ENCODE measurements at places on chromosomes 4 and X.

DNA sequence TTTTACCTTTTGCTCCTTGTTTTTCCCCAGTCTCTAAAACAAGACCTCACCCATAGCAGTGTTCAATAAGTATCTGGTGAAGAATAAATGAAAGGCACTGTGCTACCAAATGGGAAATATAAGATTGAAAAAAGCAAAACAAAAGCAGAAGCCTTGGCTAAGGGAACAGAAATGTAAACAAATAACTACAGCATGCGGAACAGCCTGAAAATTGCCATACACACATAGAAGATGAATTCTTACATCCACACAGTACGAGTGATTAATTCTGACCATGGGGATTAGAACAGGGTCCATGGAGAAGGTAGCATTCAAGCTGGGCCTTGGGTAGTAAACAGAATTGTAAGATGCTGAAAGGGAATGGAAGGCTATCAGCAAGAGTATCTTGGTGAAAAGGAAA, 40.5 kb downstream of the TMEM150C start:
- no peak for DNase-seq

- peak; percentile 80 for DNase-seq
These were observed 82.4 kb upstream of the HPRT1 start for GRCh38 chrX:134377537-134377936.

- no peak for DNase-seq
These were observed 49.6 kb downstream of the SLC2A9 start for GRCh38 chr4:9971711-9972110.

DNA sequence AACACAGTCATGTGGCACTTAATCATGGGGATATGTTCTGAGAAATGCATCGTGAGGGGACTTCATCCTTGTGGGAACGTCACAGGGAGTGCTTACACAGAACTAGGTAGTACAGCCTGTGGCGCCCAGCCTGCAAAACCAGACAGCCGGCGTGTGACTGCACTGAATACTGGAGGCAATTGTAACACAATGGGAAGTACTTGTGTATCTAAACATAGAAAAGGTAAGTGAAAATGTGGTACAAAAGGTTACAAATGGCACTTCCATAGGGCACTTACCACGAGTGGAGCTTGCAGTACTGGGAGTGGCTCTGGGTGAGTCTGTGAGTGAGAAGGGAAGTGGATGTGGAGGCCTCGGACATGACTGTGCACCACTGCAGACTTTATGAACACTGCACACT, 5.2 kb downstream of the TLR3 start:
- no peak for DNase-seq

DNA sequence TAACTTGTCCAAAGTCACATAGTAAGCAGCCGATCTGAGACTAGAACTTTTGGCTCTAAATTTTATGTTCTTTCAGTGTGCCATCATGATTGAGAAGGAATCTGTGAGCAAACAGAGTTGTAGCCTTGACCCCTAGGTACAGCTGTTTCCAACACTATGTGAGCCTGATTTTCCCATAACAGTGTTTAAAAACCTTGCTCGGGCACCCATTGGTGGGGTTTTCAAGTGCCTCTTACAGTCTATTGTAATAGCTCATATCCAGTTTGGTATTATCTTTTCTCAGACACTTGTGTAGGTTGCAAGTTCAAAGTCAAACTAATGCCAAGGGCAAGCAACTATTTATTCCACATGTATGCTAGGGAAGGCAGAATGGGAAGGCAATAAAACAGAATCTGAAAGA, 467.9 kb downstream of the INPP4B start:
- DNase-seq = no peak

DNA sequence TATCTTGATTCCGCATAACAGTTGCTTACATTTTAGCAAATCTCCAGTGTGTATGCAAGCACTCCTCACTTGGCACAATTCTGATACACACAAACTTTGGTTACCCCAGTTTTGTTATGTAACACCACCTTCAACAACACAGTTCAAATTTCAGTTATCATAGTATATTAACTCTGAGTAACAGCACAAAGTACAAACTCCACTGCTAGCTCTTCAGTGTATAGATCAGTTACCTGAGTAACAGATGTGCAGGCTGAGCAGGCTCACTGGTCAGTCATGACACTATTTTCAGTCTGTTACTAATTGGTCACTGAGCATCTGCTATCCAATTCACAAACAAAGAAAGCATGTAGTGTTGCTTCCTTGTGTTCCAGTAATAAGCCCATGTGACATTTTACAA, 55.4 kb downstream of the PKD2 start:
- no peak for DNase-seq
